Nasal cavity respiratory epithelium epithelial cell of viscerocranial mucosa (primary cell): ENCODE measurements at places on chromosomes 5 and 9. TPM values are rescaled to one million over a fixed set of nuclear protein-coding genes. Genes with fewer than 3 reads are reported as not detected.

Gene NUTM2F
- total RNA-seq = not detected in 2 replicates

Gene KIAA1958
- total RNA-seq = 2.7 and 3.7 TPM in 2 replicates

Gene OCLN
- 67.5 and 148 TPM in 2 replicates for total RNA-seq

Gene ERGIC1
- total RNA-seq = 78.9 and 106 TPM in 2 replicates

Gene GABRB2
- not detected in 2 replicates for total RNA-seq

Gene TLR4
- total RNA-seq = under 0.01 and 0.50 TPM in 2 replicates

Gene CXCL14
- total RNA-seq = 0.34 and 6.5 TPM in 2 replicates

Gene SH3GL2
- under 0.01 TPM in 2 replicates for total RNA-seq

Gene CYSRT1
- total RNA-seq = 1.6 and 3.8 TPM in 2 replicates

Gene MOB3B
- total RNA-seq = 0.68 and 4.1 TPM in 2 replicates

Gene NFIL3
- 43.1 and 93.7 TPM in 2 replicates for total RNA-seq

Gene FBXO38
- total RNA-seq = 33.5 and 50.0 TPM in 2 replicates

Gene SLC34A3
- total RNA-seq = under 0.01 TPM in 1 of 2 replicates, not detected in the other

Gene SLC45A2
- total RNA-seq = 0.14 TPM in 1 of 2 replicates, not detected in the other

Gene KCNN2
- under 0.01 TPM in 1 of 2 replicates, not detected in the other for total RNA-seq

Gene SPRY4
- 5.0 and 5.5 TPM in 2 replicates for total RNA-seq

Gene TERT
- total RNA-seq = not detected in 2 replicates

Gene EHMT1
- total RNA-seq = 47.2 and 82.1 TPM in 2 replicates
